Amygdala (tissue), 56 donors: ENCODE measurements at places on chromosomes 2 and 18.

- DNase-seq, result no peak
These were observed 39.4 kb downstream of the NBAS start for GRCh38 chr2:15521641-15522181.

GRCh38 chr2:234326694-234327093 is 170.2 kb downstream of the ARL4C start:
- no peak for DNase-seq

GRCh38 chr2:10559634-10560224 is 111.6 kb upstream of the ODC1 start:
- DNase-seq, result no peak

DNA sequence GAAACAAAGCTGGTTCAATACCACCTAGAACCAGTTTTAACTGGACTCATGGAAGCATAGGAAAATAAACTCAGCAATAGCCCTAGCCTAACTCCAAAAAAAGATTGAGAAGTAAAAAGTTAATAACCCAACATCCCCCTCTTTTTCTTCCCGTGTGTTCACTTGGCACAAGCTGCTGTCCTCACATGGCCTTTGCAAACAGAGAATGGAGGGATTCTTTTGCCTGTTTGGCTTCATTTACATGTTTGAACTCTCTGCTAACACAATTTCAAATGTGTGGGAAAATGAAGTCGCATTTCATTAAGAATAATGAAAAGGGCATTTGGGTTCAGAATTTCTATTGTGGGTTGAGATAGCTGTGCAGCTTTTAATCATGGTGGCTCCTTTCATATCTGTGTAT is 589.2 kb upstream of the LRRTM1 start:
- no peak for DNase-seq

- no peak for DNase-seq
These were observed 925 bp downstream of the SESTD1 start for GRCh38 chr2:179263446-179264367.

GRCh38 chr2:6526093-6526824 is 339.4 kb downstream of the CMPK2 start:
- DNase-seq, result no peak
